Bronchial smooth muscle cell (primary cell): ENCODE measurements at places on chromosomes 2 and 18. TPM values are rescaled to one million over a fixed set of nuclear protein-coding genes. Genes with fewer than 3 reads are reported as not detected.

TIMM21 gene
- total RNA-seq, result 23.2 and 25.6 TPM in 2 replicates

TTN gene
- total RNA-seq, result under 0.01 and 0.47 TPM in 2 replicates

MARCHF4 gene
- total RNA-seq, result under 0.01 and 0.32 TPM in 2 replicates

SNTG2 gene
- not detected in 2 replicates for total RNA-seq

DLX1 gene
- 1.4 TPM in 2 replicates for total RNA-seq

IL1B gene
- 0.63 TPM in 1 of 2 replicates, not detected in the other for total RNA-seq

SULT1C2 gene
- under 0.01 and 1.1 TPM in 2 replicates for total RNA-seq

TSPYL6 gene
- total RNA-seq, result not detected in 2 replicates

GRHL1 gene
- 0.16 and 0.52 TPM in 2 replicates for total RNA-seq

PLGLB1 gene
- 0.32 TPM in 1 of 2 replicates, not detected in the other for total RNA-seq

CDH7 gene
- not detected in 2 replicates for total RNA-seq

RAX gene
- total RNA-seq, result not detected in 2 replicates

TRIM43 gene
- total RNA-seq, result not detected in 2 replicates

MC2R gene
- total RNA-seq, result not detected in 2 replicates

MAP2 gene
- total RNA-seq, result 0.47 and 0.60 TPM in 2 replicates

MC5R gene
- not detected in 2 replicates for total RNA-seq

PTPRN gene
- total RNA-seq, result 7.2 and 12.6 TPM in 2 replicates

GKN1 gene
- total RNA-seq, result not detected in 2 replicates

AMMECR1L gene
- 7.7 and 10.8 TPM in 2 replicates for total RNA-seq

ASAP2 gene
- total RNA-seq, result 18.6 and 20.1 TPM in 2 replicates

GRP gene
- not detected in 2 replicates for total RNA-seq

TGFA gene
- 0.09 TPM in 1 of 2 replicates, not detected in the other for total RNA-seq

SNX17 gene
- total RNA-seq, result 121 and 127 TPM in 2 replicates

USP40 gene
- total RNA-seq, result 27.0 and 29.0 TPM in 2 replicates

MC4R gene
- total RNA-seq, result not detected in 2 replicates

ACMSD gene
- total RNA-seq, result not detected in 2 replicates

REG3G gene
- not detected in 2 replicates for total RNA-seq

DSG2 gene
- 0.17 and 2.2 TPM in 2 replicates for total RNA-seq

TMEM169 gene
- 0.16 and 0.26 TPM in 2 replicates for total RNA-seq

SH3RF3 gene
- 1.9 and 2.5 TPM in 2 replicates for total RNA-seq

SPR gene
- total RNA-seq, result 27.9 and 31.2 TPM in 2 replicates

GAL3ST2 gene
- total RNA-seq, result 0.09 and 0.16 TPM in 2 replicates

COL3A1 gene
- total RNA-seq, result 2,857 and 3,691 TPM in 2 replicates

GNAL gene
- total RNA-seq, result 0.69 and 1.1 TPM in 2 replicates

FOXD4L1 gene
- total RNA-seq, result under 0.01 TPM in 1 of 2 replicates, not detected in the other

SDC1 gene
- total RNA-seq, result 8.0 and 34.2 TPM in 2 replicates

HOXD3 gene
- total RNA-seq, result not detected in 2 replicates

DES gene
- total RNA-seq, result 2.4 and 2.7 TPM in 2 replicates

GPBAR1 gene
- total RNA-seq, result not detected in 2 replicates

ATP6V1C2 gene
- not detected in 2 replicates for total RNA-seq

MTA3 gene
- total RNA-seq, result 23.7 and 27.7 TPM in 2 replicates

APCDD1 gene
- total RNA-seq, result not detected in 2 replicates
